Fibroblast of skin of left biceps (primary cell): ENCODE measurements at places on chromosomes 11 and 22.

DNA sequence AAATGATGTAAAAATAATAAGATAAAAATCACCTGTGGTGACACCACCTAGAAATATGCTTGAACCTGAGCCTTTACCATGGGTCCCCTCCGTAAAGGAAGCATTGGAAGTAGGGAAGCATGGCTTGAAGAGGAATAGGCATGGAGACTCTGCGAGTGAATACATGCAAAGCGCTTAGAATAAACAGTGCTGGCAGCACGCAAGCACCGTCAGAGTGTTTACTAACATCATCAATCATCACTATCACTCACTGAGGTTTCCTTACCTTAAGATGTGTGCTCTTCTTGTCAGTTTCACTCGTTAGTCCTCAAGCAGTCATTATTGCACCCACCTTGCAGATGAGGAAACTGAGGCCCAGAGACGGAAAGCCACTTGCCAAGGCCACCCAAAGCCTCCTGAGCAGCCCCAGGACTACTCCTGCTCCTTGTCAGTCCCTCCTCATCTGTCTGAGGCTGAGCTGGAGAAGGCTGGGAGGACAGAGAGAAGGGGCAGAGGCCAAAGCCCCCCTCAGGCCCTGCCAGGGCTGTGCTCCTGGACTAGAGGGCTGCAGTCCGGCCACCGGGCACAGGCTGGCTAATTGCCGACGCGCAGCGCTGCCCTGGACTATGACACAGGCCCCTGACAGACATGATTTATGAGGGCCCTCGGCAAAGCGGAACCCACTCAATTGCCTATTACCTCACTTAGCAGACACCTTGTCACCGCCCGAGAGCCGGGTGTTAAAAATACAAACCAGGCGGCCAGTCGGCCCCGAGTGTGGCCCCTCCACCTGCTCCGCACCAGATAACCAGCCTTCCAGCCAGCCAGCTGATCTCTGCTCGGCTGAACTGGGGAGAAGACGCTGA lies 168.9 kb downstream of the MN1 start:
- DNase-seq = no peak

DNA sequence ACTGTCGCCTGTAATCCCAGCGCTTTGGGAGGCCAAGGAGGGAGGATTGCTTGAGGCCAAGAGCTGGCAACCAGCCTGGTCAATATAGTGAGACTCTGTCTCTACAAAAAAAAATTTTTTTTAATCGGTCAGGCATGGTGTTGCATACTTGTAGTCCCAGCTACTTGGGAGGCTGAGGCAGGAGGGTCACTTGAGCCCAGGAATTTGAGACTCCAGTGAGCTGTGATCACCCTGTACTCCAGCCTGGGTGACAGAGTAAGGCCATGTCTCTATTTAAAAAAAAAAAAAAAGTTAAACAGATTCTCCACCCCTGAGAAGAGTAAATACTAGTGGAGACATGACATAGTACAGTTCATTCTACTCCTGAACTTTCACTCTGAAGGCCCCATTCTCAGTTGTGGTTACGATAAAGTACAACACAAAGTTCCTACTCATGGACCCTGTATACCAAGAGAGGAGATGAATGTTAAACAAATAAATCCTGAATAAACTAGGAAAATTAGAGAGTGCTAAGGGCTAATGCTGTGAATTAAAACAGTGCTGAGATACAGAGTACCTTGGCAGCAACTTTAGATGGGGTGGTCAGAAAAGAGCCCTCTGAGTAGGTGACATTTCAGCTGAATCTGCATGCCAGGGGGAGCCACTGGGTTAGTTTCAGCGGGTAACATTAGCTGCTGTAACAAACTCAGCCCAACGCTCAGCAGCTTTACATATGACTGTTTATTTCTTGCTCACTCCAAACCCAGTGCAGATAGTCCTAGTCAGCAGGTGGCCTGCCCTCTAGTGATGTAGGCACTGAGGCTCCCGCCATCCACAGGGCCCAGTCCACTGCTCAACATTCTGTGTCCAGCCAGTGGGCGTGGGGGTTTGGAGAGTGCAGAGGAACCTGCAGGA lies 75.1 kb downstream of the DBX1 start:
- no peak for DNase-seq

DNA sequence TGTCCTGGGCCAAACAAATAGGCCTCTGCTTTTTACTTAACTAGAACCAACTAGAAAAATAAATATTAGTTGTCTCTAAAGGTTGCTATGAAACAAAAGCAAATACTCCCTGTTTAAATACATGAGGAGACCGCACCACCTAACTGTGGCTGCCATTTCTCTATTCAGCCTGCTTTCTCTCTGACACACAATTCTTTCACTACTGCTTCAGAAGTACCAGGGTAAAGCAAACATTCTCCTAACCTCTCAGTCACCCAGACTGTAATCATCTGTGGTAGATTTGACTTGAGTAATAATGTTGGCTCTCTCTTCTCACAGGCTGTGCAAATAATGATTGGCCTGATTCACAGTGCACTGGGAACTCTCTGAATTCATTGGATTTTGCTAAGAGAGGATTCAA lies 41.0 kb upstream of the MS4A8 start:
- DNase-seq = no peak

- no peak for DNase-seq
Observed at GRCh38 chr11:15913261-15913660, 443.1 kb downstream of the SOX6 start.

- no peak for DNase-seq
Observed at GRCh38 chr22:29205252-29205593, 473 bp upstream of the EMID1 start.

DNA sequence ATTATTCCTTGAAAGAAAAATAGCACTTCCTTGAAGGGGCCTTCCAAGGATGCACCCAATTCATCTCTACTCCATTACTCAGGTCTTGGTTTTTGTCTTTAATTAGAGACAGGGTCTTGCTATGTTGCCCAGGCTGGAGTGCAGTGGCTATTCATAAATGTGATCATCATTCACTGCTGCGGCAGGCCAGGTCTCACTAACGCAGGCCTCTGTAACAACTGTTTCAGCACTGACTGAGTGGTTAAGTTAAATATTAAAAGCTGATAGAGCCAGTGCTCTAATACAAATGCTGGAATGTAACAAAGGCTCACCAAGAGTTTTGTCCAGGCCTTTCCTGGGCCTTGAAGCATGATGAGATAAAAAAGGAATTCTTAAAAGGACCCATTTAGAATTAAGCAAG lies 61.4 kb upstream of the GNAZ start:
- no peak for DNase-seq
